ENCODE measurements at places on chromosomes 6 and 20.
A peak's percentile ranks its signal among the peaks of the same experiment; 100 is the strongest.

- DNase-seq: no peak
Measured at GRCh38 chr6:128410584-128410983, 109.8 kb downstream of the PTPRK start.

DNA sequence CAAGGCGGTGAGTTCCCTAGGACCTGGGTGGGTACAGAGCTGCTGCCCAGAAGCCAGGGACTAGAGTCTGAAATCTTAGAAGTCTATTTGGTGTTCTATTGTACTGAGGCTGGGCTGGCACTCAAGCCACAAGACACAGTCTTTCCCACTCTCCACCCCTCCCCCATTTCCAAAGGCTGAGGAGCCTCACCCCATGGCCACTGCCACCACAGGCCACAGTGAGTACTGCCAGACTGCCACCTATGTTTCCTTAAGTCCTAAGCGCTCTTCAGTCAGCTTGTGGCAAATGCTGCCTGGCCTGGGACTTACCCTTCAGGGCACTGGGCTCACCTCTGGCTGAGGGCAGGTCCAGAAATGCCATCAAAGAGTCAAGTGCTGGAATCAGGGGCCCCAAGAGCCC lies 469.3 kb downstream of the HAO1 start:
- no peak for DNase-seq

GRCh38 chr6:155274106-155274505 lies 10.3 kb downstream of the CLDN20 start:
- no peak for DNase-seq

DNA sequence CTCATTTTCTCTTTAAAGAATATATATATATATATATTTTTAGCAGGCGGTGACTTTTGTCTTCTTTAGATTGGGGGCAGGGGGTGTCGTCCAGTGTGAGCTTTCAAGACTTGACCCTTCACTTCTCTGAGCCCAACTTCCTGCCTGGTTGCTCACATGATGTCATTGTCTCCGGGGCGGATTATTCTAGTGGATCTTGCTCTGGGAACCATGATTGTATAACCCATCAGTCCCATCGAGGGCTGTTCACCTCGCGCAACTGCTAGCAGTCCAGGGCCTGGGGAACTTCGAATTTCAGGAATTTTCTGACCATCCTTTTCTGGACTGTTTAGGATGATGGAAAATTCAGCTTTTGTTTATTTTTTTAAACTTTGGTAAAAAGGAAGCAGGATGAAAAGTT lies 1.0 kb downstream of the IGF2R start:
- peak; percentile 73 for DNase-seq

- DNase-seq: no peak
Measured at GRCh38 chr6:40343318-40343876, 243.8 kb downstream of the LRFN2 start.

- no peak for DNase-seq
Measured at GRCh38 chr6:1689141-1689540, 79.4 kb downstream of the FOXC1 start.

GRCh38 chr20:58109126-58109880 lies 119.2 kb downstream of the ANKRD60 start:
- no peak for DNase-seq

DNA sequence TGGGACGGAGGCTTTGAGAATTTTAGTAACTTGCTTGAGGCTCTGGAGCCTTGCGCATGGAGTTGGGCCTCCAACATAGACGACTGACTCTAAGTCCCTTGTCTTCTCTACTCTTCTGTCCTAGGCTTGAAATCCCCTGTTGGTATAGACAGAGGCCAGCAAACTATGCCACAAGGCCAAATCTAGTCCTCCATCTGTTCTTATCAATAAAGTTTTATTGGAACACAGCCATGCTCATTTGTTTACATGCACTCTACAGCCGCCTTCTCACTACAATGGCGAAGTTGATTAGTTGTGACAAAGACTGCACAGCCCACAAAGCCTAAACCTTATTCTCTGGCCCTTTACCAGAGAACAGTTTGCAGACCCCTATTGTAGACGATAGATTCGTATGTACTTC lies 174.1 kb upstream of the ZFP64 start:
- DNase-seq: no peak

GRCh38 chr20:63261060-63261794 lies 7.0 kb upstream of the NKAIN4 start:
- DNase-seq: no peak

DNA sequence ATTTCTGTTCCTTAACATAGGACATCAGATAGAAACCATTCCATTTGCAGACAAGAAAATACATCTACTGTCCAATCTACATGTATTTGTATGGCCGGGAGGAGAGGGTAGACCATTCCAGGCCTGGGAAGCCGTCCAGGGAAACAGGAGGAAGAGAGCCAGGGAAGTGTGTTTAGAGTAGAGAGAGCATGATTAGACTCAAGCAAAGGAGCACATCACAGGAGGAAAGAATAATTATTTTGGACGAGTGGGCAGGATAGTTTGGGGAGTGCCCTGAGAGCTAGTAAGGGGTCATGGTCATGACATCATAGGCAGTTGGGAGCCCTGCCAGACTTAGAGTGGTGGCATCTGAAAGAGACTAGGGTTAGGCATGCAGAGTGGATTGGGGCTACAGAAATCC lies 250.0 kb downstream of the HIVEP2 start:
- no peak for DNase-seq

- no peak for DNase-seq
Measured at GRCh38 chr6:54516321-54516720, 208.1 kb downstream of the TINAG start.
